Stimulated activated CD8-positive, alpha-beta memory T cell treated with anti-CD3 and anti-CD28 coated beads, Interleukin-4, amount 100 ng/mL, for 4 hours (primary cell): ENCODE measurements at places on chromosomes 5 and 9.

GRCh38 chr5:66875315-66875714 is 279.1 kb downstream of the MAST4 start:
- DNase-seq = no peak

DNA sequence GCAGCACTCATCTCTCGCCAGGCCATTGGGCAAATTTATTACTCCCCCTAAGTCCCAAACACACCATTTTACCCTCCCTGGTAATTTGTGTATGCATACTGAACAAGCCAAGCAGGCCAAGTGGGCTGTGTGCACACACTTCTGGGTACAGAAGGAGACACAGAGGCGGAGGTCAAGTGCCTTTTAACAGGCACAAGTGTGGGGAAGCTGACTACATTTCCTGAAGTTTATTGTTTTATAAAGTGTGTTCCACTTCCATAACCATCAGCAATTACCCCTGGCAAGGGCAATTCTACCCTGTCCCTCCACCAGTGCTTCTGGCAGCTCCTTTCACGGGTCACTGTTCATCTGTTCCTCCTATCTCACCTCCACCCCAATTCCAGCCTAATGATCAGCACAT is 93.9 kb downstream of the SETX start:
- no peak for DNase-seq

- DNase-seq = no peak
Measured at GRCh38 chr5:35938568-35939227, at the start of gene CAPSL. TSS of gene CAPSL (minus strand) at chr5:35938622. CDS start at chr5:35921120, 17,502 bp downstream.

DNA sequence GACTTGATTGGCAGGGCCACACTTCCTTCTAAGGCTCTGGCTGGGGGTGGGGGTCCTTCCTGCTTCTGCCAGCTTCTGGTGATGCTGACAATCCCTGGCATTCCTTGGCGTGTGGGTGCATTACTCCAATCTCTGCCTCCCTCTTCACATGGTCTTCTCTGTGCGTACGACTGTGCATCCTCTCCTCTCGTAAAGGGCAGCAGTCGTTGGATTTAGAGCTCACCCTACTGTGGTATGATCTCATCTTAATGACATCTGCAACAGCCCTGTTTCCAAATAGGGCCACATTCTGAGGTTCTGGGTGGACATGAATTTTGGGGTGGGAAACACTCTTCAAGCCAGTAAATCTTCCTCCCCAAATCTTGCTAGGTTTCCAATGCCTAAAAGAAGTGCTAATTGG is 36.8 kb downstream of the ROPN1L start:
- no peak for DNase-seq

- no peak for DNase-seq
Measured at GRCh38 chr5:135553688-135554462, 18.1 kb upstream of the NEUROG1 start.

GRCh38 chr5:157570531-157571200 is 4.9 kb downstream of the ADAM19 start:
- DNase-seq = no peak

- DNase-seq = no peak
Measured at GRCh38 chr5:148075529-148075928, 11.7 kb downstream of the SPINK5 start.

DNA sequence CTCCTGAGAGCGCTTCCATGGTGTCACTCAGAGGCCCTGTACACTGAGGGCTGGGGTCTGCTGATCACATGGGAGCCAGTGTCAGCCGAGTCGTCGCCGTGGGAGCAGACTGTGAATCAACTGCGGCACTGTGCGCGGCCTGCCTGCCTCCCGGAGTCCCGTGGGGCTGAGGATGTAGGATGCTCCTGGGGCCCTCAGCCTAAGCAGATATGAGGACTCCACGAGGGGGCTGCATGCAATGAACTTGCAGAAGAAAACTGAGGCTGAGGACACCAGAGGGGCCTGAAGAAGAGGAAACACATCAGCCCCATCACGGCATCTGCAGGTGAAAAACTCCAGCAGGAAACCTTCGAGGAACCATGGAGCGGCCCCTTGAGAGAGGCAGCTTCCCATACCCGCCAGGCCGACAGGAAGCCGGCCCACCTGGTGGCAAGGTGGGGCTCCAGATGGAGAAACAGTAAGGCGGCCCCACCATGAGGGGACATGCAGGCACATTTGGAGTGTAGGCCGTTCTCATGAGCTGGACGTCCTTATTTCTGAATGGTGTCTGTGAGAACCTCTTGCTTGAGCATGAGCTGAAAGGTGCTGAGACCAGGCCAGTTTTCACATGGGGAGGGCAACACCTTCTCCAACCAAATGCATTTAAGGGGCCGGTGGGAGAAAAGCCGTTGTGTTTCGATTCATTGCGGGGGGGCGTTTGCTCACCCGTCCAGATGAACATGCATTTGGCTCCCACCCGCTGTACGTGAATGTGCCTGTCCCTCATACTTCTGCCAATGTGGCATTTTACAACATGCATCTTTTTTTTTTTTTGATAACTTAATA is 35.2 kb upstream of the ADAMTS2 start:
- DNase-seq = no peak

DNA sequence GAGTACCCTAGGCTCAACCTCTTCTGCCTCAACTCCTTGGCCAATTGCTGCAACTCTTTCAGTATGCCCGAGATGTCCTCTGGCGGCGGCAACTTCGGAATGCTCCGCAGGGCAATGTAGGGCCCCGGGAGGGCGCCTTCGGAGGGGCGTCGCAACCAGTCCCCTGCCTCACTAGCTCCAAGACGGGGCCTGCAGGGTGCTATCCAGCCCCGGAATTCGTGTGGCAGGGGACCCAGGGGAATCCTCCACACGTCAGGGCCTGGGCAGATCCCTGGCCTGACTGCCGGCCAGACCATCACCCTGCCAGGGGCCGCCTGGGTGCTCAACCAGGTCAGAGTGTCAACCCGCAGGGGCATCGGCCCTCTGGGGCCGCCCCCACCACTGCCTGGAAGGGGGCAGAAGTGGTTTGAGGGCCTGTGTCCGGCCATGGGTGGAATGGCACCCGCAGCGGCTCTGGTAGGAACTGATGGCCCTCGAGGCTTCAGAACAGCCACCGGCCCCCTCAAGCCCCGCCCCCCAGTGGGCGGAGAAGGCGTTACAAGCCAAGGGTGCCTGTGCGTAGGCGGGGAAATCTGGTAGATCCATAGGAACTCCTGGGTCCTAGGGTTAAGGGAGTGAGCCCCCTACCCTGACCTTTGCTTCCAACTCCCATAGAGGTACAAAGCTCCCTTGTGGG is at the start of gene POU5F2:
POU5F2 (minus strand) TSS at position 465 of the 676 bp plus-strand sequence; CDS start at position 428, 37 bp downstream.
- no peak for DNase-seq

DNA sequence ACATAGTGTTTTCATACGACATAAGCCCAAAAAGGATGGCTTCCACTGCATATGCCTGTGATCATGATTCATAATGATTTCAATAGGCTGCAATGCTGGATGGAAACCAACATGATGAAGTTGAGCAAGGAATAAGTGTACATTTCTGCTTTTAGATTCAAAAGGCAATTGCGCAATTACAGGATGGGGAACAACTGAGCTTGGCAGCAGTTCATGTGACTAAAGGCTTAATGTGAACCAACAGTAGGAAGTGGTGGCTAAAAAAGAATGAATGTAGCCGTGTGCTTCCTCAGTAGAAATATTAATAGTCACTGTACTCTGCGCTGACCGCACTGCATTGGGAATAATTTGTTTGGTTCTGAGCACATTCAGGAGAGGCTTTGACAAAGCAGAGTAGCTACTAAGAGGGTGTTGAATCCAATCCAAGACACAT is 51.2 kb downstream of the SLC1A3 start:
- DNase-seq = no peak

- no peak for DNase-seq
Measured at GRCh38 chr9:14240537-14240936, 73.4 kb downstream of the NFIB start.

DNA sequence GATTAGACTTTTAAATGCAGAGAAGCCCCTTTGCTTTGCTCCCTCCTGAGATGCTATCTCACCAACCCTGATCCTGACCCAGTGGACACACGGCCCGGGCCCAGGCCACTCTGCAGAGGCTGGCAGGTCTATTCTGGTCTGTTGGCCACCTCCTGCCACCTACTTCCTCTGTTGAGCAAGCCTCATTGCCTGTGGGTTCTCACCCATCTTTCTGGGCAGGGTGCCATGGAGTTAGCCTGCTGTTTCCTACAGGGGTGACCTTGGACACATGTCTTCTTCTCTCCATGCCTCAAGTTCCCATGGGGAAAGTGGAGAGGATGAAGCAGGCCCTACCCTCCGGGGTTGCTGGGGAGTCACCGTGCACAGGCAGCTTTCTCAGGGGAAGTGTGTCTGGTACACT is 266.2 kb upstream of the IRX1 start:
- no peak for DNase-seq

GRCh38 chr5:10831419-10831818 is 70.4 kb upstream of the DAP start:
- no peak for DNase-seq

DNA sequence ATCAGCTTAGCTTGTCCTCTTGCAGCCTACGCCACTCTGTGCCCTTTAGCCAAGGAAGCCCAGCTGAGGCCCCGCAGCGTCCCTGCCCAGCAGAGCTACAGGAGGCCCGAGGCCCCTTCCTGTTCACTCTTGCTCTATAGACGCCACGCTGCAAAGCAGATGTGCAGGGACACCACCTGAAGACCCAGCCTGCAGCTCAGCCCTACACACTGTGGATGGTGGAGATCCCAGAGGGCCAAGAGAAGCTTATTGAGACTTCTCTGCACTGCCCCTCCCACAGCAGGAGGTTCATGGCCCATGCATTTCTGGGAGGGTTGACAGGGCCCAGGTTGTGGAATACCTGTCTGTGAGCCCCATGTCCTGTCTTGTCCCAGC is 33.6 kb downstream of the IRF1 start:
- no peak for DNase-seq

GRCh38 chr9:70486127-70486526 is 71.7 kb upstream of the KLF9 start:
- DNase-seq = no peak

DNA sequence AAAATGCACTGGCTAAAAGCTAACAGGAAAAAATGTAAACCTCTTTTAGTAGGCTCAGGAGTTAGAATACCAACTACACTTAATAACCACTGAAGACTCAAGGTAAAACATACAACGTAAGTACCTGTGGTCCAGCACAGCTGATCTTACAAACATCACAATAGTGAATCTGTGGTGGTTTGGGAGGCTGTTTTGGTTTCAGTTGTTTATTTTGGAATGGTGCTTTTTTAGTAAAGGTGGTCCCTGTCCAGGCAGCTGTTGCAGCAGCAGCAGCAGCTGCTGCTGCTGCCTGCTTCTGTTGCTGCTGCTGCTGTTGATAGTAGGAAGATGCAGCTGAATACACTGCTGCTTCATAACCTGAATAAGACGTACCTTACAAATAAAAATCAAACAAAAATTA is 37.9 kb downstream of the ZFR start:
- no peak for DNase-seq

- DNase-seq = no peak
Measured at GRCh38 chr9:130498918-130499698, 54.3 kb downstream of the ASS1 start.

DNA sequence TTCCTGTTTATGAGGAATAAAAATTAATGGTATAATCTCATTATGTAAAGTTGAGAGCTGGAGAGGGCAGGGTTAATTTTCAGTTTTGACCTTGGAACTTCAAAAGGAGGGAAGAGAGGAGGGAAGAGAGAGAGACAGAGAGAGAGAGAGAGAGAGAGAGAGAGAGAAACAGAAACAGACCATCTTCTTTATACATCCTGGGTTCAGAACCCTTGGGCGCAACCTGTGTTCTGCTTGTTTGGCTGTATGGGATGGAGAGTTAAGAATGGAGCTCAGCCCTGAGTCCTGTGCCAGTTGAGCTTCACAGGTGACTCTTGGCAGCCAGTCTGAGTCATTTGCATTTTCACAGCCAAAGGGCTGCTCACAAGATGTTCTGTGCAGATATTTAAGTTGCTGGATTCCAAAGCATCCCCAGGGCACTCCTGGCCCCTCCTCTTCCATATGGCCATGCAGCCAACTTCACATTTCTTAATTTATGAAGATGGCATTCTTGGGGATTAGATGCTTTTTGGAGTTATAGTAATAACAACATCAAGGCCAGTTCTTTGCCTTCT is 143.5 kb downstream of the CARTPT start:
- DNase-seq = no peak

DNA sequence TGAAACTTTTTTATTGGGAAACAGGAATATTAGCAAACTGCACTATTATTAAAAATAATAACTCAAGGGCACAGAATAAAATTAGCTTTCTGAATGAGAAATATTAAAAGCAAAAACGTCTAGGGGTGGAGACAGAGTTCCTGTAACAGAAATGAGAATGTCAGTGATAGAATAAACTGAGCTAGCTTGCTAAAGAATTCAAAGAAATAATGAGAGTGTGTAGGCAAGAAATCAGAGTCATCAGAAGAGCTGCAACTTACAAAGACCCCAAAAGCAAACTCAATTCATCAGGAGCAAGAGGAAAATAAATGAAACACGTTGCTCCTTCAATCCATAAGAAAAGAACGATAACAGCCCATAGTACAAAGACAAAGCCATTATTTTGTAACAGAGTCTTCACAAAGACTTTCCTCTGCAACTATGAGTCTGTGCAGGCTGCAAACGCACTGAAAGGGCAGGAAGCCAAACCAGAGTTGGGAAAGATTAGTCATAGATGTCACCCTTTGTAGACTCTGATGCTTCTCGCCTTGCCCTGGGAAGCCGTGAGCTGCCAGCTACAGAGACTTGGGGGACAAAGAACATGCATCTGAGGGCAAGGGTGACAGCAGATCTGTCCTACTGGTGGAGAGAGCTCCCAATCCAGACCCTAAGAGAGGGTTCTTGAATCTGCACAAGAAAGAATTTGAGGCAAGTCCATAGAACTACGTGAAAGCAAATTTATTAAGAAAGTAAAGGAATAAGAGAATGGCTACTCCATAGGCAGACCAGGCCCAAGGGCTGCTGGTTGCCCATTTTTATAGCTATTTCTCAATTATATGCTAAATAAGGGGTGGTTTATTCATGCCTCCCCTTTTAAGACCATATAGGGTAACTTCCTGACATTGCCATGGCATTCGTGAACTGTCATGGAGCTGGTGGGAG is 40.8 kb downstream of the SHC3 start:
- no peak for DNase-seq

DNA sequence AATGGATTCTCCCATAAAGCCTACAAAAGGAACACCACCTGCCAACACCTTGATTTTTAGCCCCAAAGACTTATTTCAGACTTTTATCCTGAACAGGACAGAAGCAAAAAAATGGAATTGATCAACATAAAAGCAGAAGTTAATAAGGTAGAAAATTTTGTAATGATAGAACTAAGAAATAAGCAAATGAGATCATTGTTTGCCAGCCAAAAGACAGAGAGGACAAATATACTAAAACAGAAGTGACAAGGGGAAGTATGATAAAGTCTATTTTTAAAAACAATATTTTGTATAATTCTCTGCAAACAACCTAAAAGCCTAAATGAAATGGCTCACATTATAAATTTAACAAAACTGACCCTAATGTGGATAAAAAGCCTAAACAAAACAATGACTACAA is 110.5 kb upstream of the PRSS3 start:
- DNase-seq = no peak

- DNase-seq = no peak
Measured at GRCh38 chr5:106019261-106019660, 1651.5 kb downstream of the EFNA5 start.

DNA sequence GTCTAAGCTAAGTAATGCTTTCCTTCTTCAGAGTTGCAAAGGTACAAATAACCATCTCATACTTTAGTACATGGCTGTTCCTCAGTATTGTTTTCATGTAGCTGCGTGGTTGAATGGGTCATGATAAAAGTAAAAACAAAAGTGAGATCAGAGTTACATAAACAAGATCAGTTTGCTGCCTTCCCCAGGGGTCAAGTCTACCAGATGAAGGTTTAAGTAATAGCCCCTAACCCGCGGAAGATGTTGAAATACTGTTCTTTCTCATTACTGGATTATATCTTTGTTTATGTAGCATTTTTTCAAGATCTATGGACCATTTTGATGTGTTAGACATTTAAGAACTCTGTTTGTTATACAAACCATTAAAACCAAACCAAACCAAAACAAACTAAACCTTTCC is 34.1 kb upstream of the ARRDC3 start:
- DNase-seq = no peak
